ENCODE measurements at places on chromosomes 13 and 19. TPM values are rescaled to one million over a fixed set of nuclear protein-coding genes. Genes with fewer than 3 reads are reported as not detected.

HIPK4 gene
- total RNA-seq: not detected

KANK3 gene
- total RNA-seq: 1.1 TPM

LRG1 gene
- 0.61 TPM for total RNA-seq

ZNF492 gene
- not detected for total RNA-seq

TMTC4 gene
- total RNA-seq: 45.4 TPM

CDC34 gene
- 129 TPM for total RNA-seq

RNASEH2B gene
- 60.2 TPM for total RNA-seq

DNA sequence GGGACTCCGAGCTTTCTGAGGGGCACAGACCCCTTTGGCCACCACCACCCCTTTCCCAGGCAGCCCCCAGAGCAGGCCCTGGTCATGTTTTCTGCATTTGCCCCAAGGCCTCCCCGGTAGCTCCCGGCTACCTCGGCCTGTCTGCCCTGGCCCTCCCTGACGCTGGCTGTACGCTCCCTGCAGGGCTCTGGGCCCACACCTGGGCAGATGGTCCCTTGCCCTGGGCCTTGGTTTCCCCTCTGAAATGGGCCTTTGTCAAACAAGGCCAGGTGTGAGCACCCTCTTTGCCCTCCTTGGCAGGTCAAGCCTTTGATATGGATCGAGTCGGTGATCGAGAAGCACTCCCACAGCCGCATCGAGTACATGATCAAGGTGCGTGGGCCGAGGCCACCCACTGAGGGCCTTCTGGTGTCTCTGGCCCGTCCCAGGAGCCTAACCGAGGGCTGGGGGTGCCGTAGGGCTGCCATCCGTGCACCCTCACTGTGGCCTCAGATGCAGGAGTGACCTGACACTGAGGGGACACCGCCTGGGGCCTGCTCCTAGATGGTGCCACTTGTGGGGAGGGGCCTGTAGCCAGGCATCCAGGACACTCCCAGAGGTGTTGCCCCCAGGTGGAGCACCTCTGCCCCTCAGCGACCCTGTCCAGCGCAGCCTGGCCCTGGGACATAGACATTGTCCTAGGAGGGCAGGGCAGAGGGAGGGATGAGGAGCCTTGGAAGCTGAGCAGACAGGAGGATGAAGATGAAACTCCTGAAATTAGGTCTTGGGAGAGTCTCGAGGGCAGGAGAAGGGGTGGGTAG is 30.3 kb downstream of the AP1M1 start:
- no peak for DNase-seq

DNA sequence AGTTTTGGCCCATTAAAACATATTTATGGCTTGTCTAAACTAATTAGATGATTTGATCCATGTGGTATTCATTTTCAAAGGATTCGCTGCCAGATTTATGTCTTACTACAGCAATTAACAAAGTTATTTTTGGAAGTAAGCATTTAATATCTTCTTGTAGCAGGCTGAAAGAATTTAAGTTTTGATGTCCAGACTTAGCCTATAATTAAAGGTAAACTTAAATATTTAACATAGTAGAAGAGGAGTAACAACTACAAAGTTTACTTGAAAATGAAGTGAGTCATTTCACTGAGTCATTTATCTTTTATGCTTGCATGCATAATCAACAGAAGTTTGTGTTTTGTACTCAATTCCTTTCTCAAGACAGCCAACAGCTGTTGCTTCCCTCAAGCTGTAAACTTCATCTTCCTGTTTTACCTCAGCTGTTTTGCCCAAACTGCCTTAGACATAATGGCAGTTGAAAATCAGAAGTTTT is 58.1 kb downstream of the EDNRB start:
- DNase-seq: no peak

GRCh38 chr19:12784394-12784870 is 6.9 kb upstream of the JUNB start:
- no peak for DNase-seq

- DNase-seq: no peak
Observed at GRCh38 chr13:67227131-67227983, 2.8 kb downstream of the PCDH9 start.

- no peak for DNase-seq
Observed at GRCh38 chr19:23597661-23598060, 89.4 kb downstream of the ZNF675 start.

- no peak for DNase-seq
Observed at GRCh38 chr19:46256855-46257254, 27.3 kb downstream of the IGFL1 start.

- no peak for DNase-seq
Observed at GRCh38 chr13:49655906-49656305, 27.6 kb downstream of the ARL11 start.

DNA sequence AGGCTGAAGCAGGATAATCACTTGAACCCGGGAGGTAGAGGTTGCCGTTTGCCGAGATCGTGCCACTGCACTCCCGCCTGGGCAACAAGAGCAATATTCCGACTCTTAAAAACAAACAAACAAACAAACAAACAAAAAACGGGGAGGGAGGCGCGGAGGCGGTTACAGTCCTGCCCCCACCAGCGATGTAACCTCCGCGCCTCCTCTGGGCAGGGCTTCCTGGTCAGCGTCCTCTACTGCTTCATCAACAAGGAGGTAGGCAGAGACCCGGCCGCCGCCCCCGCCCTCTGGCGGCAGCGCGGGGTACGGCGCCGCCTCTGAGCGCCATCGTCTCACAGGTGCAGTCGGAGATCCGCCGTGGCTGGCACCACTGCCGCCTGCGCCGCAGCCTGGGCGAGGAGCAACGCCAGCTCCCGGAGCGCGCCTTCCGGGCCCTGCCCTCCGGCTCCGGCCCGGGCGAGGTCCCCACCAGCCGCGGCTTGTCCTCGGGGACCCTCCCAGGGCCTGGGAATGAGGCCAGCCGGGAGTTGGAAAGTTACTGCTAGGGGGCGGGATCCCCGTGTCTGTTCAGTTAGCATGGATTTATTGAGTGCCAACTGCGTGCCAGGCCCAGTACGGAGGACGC is 10.2 kb downstream of the SNRPD2 start:
- DNase-seq: peak; percentile 93

DNA sequence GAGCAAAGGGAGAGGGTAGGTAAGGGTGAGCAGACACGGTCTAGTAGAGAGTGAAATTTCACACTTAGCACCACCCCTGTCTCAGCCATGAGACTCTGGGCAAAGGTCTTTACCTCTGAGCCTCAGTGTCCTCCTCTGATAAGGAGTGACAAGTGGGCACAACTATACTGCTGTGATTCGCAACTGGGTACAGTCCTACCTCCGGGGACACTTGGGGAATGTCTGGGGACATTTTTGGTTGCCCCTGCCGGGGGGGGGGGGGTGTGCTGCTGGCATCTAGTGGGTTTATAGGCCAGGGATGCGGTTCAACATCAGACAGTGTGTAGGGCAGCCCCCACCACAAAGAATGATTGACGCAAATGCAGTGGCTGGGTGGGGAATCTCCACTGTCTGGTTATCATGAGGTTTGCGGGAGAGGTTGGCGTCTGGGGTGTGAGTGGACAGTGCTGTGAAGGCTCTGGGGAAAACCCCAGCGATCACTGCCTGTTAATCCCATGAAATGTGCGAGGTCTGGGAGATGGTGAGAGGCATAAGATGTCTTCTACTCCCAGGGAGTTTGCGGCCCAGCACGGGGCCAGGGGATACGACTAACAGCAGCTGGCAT is 4.3 kb downstream of the NACC1 start:
- no peak for DNase-seq

- peak; percentile 92 for DNase-seq
Observed at GRCh38 chr13:27965740-27966640, 3.1 kb downstream of the CDX2 start.

DNA sequence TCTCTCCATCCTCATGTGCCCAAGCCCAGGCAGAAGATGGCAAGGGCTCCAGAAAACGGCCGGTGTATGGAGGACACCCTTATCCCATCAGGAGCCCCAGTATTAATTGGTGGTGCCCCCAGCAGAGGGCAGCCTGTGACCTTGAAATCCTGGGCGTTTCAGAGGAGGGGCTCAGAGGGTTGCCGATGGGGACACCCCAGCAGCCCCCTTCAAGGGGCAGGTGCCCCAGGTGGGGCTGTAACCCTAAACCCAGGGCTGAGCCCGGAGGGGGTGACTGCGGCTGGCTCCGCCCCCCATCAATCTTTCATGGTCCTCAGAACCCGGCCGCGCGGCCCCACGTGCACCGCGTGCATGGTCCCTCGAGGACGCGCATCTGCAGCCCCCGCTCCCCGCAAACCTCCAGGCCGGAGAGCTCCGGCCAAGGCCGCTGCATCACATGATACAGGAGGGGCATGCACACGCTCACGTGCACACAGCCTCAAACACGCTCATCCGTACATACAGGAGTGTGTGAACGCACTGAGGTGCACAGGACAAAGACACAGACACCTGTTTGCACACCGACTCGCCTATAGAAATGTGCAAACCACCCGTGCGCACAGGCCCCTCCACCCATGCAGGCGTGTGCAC is 949 bp downstream of the RAB3A start:
- no peak for DNase-seq

DNA sequence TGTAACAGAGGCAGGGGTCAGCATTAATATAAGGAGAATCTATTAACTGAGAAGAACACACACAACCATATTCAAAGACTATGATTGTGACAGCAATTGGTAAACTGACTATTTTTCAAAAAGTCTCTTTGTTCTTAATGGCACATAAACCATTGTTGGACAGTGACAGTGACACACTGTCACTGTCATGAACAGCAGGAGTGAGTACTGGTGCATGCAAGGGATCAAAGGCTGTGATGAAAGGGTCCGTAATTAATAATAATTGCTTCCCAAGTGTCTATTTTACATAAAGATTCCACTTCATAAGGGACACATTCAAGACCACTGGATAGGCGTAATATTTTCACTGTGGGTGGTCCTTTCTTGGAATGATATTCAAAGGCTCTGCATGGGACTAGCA is 50.7 kb downstream of the LHFPL6 start:
- no peak for DNase-seq

Data from Caco-2 (cell line).